Cortex of kidney (tissue), 1 donor: ENCODE measurements at places on chromosomes 7 and 10.

GRCh38 chr10:59970396-59971368 is 64.3 kb upstream of the CCDC6 start:
- DNase-seq, result no peak

- DNase-seq, result no peak
Observed at GRCh38 chr7:18257711-18258110, 230.1 kb upstream of the PRPS1L1 start.

DNA sequence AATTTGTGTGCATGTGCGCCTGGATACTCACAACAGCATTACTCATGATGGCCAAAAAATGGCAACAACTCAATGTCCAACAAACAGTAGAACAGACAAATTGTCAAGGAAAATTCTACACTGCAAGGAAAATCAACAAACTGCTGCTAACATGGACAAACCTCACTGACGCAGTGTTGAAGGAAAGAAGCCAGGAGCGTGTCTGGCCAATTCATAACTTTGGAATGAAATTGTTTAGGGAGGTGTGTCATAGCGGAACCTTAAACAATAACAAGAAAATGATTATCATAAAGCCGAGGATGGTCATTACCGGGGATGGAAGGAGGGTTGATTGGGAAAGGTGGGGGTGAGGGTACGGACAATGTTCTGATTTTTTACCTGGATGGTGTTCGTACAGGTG is 29.1 kb downstream of the ALOX5 start:
- no peak for DNase-seq

DNA sequence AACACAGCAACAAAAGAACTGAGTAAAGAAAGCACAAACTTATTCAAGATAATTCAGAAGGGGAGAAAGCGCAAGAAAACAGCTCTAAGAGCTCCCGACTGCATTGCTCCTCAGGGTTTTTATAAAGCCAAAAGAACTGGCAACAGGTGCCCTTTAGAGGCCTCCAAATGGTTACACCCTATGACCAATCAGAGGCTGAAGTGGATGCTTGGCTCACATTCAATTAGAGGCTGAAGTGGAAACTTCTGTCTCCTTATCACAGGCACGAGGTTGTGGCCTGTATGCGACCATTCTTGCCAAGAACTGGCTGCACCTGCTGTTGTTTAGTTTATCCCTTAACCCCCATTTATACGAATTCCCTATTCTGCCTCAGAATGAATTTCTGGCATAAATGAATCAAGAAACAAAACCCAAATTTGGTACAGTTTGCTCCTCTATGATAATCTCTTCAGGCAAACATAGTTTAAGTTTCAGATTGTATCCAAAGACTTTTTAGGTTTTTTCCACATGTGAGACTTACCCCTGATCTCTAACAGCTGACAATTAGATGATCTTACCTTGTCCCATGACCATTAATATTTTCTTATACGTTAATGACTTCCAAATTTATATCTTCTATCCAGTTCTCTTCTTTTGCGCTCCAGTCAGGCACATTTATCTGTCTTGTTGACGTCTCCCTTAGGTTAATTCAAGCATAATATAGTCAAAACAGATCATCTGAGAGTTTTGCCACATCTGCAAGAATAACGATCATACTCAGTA is 504.8 kb downstream of the NXPH1 start:
- no peak for DNase-seq

DNA sequence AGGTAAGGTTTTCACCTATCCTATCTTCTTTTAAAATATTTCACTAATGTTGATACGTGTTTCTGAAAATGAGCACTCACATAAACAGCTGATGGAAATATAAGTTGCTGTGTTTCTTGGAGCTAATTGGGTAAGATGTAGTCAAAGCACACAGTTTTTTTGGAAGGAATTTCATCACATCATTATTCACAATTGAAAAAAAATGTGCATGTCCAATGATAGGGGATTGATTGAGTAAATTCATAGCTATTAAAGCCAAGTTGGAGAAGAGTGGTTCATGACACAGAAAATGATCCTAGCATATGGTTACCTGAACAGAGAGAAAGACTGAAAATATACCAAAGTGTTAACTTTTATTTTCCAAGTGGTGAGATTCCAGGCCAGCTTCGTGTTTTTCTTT is 29.6 kb downstream of the GLI3 start:
- DNase-seq, result no peak

GRCh38 chr10:60032723-60033122 is 126.4 kb upstream of the CCDC6 start:
- DNase-seq, result no peak

- no peak for DNase-seq
Observed at GRCh38 chr10:131144711-131145375, 166.7 kb downstream of the TCERG1L start.

GRCh38 chr10:93514521-93514920 is 18.1 kb downstream of the CEP55 start:
- no peak for DNase-seq

DNA sequence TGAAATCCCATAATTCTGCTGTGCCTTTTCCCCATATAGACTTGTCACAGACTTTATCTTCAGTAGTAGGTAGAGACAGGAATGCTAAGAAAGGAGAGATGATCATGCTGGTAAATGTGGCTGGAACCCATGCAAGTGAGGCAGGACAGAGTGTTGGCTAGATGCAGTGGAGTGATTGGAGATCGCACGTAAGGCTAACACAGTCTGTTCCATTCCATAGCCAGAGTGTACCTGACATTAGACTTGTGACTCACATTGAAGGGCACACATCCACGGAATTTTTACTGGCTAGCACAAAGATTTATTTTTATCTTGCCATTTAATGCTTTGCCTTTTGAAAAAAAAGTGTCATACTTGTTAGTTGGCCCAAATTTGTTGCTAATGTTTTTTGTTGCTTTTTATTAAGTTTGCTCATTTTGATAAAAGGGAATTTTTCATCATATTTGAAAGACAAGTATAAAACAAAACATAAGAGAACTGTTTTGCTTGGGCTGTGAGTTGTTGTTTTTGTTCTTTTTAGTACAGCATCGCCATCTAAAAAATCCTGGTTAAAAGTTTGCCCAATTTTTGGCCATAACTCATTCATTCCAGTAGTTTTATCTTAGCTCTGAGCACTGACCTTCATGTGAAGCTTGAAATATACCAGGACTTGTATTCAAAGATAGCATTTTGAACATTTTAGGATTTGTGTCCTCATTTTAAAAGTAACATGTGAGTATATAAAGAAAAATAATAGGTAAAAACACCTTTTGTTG is 81.0 kb downstream of the CPED1 start:
- no peak for DNase-seq

DNA sequence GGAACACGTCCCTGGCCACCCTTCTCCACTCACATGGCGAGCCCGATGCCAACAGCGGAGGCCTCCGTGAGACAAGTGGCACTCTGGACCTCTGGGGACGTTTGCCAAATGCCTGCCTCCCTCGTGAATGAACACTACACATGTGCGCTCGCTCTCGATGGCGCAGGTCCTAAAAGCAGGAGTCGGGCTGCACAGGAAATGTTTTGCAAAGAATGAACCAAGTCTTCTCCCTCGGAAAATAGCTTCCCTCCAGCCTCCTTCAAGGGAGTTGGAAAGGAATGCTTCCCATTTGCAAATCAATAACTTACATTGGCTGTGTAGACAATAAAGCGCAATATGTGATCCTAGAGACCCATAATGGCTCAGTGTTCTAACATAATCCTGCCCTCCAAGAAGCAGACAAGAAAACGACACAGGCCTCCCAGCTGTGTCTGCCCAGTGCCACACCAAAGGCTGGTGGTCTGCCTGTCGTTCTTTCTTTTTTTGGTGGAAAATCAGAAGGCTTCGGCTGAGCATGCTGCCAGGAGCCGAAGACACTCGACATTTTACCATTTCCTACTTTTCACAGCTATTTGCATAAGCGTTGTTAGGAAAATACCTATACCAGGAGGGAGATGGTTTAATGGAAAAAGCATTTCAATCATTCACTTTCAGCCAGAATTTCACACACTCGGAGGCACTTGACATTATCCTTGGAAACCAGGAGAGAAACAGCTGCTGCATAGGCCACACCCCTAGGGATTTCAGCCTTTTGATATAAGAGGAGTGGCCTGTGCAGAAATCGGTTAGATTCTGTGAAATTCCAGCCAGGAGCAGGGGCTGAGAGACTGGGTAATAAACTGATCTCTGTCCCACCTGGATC is 38.4 kb downstream of the ATXN7L1 start:
- DNase-seq, result no peak

DNA sequence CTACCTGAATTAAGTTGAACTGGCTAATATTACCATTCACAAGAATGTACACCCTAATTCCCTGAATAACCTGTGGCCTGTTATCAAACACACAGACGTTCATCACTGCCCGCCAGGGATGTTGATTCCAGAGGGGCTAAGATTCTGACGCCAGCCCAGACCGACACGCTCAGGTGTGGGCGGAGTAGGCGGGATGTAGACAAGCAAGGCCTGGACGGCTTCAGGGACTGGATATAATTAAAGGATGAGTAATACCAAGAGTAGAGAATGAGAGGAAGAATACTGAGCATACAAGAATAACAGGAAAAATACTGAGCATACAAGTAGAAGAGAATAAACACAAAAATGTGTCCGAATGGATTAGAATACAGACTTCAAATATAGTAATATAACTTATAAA is 29.0 kb downstream of the CUBN start:
- no peak for DNase-seq

DNA sequence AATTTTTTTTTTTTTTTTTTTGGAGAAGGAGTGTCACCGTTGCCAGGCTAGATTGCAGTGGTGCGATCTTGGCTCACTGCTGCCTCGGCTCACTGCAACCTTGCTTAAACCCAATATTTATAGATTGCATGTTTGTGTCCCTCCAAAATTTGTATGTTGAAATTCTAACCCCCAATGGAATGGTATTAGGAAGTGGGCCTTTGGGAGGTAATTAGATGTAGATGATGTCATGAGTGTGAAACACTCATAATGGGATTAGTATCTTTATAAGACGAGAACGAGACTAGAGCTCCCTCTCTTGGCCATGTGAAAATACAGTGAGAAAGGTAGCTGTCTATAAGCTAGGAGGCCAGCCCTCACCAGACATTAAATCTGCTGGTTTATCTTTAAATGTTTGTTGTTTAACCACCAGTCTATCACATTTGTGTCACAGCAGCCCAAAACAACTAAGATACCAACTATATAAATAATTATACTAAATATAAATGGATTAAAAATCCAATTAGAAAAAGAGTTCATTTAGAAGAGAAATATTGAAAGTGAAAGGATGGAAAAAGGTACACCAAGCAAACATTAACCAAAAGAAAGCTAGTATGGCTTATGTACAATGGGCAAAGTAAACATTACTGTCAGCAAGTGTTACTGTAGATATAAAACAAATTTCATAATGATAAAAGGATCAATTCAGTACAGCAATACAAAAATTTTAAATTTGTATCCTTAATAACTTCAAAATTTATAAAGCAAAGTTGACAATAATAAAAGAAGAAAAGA is 9.3 kb downstream of the TCAF1 start:
- DNase-seq, result no peak

GRCh38 chr7:100629117-100629716 is 12.1 kb downstream of the TFR2 start:
- DNase-seq, result no peak

- DNase-seq, result no peak
Observed at GRCh38 chr7:4297918-4298219, 384.2 kb upstream of the FOXK1 start.
